ENCODE measurements at places on chromosomes 4 and X.

DNA sequence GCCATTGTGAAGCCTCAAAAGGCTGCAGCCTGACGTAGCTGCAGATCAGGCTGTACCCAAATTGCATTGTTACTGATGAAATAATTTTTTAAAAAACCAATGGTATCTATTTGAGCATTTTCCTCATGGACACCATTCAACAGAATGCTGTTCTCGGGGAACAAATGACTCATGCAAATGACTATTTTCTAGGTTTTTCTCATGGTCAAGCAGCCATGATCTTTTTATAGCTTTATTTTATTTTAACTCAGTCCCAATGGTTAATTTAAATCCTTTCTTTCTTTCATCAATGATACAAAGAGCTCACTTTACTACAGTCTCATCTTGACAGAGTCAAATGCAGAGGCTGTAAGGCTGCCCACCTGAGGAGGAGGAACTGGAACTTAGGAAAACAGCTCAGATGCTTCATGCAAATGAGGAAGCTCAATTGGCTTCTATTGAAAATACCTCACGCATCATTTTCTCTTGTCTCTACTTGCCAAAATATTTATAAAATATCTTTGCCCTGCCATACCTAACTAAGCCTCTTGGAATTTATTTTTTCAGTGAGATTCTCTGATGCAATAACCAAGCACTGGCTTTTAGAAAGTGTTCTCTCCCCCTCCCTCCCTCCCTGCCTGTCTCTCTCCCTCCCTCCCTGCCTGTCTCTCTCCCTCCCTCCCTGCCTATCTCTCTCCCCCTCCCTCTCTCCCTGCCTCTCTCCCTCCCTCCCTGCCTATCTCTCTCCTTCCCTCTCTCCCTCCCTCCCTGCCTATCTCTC, 81.0 kb downstream of the SORBS2 start:
- DNase-seq: no peak

GRCh38 chr4:163395055-163395454, 51.4 kb downstream of the NPY5R start:
- DNase-seq: no peak

- peak; percentile 61 for DNase-seq
Measured at GRCh38 chrX:68498508-68499379, at the start of gene YIPF6. TSS of gene YIPF6 (plus strand) at chrX:68499051. CDS start at chrX:68499067, 16 bp downstream.

DNA sequence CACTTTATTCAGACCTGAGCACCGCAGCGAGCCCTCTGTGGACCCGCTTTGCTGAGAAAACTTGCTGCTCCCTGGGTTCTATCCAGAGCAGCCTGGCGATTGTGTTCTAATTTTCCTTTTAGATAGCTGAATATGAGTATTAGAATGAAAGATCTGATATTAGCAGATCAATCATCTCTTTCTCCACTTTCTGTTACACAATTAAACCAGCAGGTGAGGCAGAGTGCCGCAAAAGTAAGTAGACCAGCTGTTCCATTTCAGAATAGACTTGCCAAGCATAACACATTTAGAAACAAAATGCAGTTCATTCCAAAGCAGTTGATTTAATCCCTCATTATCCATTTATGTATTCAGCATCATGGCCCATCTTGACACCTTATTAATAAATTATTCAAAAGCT, 58.6 kb downstream of the PALLD start:
- no peak for DNase-seq

GRCh38 chr4:143531380-143531779, 17.9 kb downstream of the SMARCA5 start:
- DNase-seq: no peak

- no peak for DNase-seq
Measured at GRCh38 chr4:88537709-88538108, 14.1 kb upstream of the PYURF start.

GRCh38 chr4:41556526-41556925, 18.6 kb downstream of the LIMCH1 start:
- no peak for DNase-seq

DNA sequence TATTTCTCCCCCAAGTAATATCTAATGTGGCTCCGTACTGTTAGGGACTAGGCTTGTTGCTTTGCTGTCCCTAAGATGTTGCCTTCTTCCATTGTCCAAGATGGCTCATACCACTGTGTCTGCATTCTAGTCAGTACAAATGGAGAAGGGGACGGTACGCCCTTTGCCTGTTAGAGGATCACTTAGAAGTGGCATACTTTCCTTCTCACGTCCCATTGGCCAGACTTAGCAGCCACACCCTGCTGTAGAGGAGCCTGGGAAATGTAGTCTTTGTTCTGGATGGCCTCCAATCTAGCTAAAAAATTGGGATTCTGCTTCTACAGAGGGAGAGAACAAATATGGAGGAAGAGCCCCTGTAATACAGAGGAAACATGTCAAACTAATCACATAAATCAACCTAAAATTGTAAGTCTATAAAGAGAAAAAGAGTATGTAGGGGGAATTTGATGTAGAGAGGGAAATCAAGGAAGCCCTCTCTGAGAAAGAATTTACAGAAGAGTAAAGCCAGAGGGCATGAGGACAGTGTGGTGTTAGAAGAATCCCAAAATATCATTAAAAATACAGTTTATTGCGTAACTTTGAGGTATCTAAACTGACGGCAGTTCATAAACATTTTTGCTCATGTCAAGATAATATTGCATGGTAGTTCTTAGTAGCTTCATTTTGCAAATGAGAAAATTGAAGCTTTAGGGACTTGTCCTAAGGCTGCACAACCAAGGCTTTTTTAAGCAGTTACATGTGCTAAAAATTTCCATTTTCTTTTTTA, 15.1 kb downstream of the PRIMPOL start:
- DNase-seq: no peak

DNA sequence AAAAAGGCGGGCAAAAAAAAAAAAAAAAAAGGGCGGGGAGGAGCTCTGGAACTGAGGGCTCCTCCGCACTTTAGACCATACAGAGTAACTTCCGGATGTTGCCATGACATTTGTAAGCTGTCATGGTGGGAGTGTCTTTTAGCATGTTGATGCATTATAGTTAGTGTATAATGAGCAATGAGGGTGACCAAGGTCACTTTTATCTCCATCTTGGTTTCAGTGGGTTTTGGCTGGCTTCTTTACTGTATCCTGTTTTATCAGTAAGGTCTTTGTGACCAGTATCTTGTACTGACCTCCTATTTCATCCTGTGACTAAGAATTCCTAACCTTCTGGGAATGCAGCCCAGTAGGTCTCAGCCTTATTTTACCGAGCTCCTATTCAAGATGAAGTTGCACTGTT, 193.4 kb downstream of the UGT8 start:
- DNase-seq: no peak

DNA sequence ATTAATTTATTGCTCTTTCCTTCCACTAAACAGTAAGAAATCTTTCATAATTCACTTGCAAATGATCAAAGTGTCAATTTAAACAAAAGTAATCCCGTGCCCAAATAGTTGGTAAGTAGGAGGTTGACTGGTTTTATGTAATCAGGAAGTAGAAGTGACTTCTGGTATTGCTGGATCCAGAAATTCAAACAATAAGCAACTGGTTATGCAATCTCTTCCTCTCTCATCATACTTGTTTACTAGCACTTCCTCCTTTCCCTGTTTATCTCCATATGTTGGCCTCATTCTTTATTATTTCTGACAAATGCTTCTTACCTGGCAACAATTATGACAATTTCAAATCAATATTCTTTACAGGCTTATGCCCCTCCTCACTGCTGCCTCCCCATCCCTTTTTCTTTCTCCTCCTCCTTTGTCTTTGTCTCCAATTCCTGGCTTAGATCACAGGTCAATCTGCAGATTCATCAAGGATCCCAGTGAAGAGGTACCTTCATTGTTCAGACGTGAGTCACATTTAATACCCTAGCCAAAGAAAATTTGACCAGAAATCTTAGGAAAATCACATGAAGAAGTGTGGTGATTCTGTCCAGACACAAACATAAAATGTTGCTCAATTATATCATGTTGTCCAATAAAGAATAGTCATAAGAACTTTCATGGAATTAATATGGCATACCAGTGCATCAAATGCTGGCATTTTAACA, 323.2 kb upstream of the PCDH7 start:
- DNase-seq: no peak

DNA sequence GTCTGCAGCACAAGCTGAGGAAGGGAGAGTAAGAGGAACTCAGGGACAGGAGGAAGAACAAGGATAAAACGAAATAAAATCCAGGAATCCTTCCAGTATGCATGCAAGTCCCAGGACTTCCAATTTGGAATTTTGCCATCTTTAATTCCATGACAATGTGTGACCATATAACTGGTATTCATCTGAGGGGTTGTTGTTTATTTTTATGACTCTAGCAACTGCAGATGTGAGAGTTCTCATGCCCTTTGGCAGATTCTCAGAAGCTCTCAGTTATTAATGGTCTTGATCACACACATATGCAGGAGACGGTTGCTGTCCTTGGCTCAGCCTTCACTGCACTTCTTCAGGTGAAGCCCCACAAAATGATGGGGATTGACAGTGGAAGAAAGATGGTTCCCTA, 148.2 kb downstream of the SMIM20 start:
- DNase-seq: no peak

GRCh38 chrX:11180571-11180970, 69.4 kb downstream of the HCCS start:
- DNase-seq: no peak

DNA sequence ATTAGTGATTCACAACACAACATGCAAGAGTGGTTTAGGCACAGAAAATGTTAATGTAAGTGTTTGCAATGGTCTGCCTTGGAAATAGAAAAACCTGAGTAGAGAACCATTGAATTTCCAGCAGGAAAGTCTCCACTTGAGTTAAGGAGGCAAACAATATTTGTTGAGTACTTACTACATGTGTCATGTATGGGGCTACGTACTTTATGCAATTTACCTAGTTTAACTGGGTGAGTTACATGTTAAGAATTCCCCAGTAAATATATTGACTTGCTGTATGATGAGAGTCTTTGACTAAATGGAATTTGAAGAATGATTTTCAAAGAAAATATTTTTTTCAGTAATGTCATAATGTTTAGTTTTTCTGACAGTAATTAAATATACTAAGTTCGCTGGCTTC, 7.8 kb upstream of the NPNT start:
- no peak for DNase-seq

- DNase-seq: no peak
Measured at GRCh38 chr4:12071316-12071715, 642.6 kb upstream of the HS3ST1 start.

DNA sequence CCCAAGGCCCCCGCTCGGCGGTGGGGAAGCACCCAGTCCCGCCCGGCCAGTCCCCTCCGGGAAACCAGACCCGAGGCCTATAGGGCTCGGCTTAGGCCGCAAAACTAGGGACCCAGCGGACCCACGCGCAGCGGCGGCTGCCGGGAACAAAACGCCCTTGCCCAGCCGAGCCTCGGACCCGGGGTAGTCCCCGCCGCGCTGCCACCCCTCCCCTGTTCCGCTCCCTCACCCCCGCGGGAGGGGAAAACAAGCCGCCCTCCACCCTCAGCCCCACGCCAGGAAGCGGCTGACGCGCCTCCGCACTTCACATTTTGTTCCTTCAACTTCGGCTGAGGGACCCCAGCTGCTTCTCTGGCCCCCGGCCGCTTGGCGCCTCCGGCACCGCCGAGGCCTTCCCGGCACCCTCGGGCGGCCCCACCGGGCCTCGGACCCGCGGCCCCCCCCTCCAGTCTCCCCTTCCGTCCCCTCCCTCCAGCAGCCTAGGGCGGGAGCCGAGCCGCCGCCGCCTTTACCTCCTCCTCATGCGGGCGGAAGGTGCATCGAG, 694 bp downstream of the PDS5A start:
- DNase-seq: peak; percentile 15

GRCh38 chr4:52081216-52081615, 30.1 kb downstream of the SPATA18 start:
- no peak for DNase-seq

DNA sequence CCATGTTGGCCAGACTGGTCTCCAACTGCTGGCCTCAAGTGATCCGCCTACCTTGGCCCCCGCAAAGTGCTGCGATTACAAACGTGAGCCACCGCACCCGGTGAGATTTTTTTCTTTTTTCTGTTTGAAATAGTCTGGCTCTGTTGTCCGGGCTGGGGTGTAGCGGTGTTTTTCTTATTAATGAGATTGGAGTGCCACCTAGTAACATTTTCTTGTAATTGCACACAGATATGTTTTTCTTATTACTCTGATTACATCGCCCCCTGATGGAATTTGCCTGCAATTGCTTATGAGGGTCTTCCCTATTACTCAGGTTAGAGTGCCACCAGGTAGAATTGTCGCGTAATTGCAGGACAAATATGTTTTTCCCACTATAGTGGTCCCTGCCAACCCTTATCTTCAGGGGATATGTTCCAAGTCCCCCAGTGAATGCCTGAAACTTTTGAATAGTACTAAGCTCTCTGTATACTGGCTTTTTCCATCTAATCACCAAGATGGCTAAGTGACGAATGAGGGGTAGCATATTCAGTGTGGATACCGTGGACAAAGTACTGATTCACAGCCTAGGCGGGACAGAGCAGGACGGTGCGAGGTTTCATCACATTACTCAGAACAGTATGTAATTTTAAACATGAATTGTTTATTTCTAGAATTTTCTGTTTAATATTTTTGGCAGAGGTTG, 8.6 kb upstream of the PDHA1 start:
- no peak for DNase-seq

- no peak for DNase-seq
Measured at GRCh38 chrX:53939127-53939526, 105.1 kb downstream of the PHF8 start.

- DNase-seq: peak; percentile 5
Measured at GRCh38 chr4:11635342-11635741, 206.6 kb upstream of the HS3ST1 start.

DNA sequence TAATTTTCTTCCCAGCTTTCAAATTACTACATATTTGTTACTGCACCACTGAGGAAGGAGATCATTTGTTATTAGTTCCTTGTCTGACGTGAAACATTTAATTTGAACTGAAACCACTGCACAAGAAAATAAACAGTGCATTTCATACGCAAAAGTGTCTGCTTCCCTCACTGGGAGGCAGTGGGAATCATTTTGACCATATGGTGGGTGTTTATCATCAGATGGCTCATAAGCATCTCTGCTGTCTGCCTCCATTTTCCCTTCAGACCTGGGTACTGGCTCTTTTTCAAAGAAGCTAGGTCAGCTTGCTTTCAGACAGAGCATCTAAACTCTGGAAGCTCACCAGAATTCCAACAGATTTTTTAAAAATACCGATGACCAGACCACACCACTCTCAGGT, 135.2 kb downstream of the PCDH19 start:
- no peak for DNase-seq

DNA sequence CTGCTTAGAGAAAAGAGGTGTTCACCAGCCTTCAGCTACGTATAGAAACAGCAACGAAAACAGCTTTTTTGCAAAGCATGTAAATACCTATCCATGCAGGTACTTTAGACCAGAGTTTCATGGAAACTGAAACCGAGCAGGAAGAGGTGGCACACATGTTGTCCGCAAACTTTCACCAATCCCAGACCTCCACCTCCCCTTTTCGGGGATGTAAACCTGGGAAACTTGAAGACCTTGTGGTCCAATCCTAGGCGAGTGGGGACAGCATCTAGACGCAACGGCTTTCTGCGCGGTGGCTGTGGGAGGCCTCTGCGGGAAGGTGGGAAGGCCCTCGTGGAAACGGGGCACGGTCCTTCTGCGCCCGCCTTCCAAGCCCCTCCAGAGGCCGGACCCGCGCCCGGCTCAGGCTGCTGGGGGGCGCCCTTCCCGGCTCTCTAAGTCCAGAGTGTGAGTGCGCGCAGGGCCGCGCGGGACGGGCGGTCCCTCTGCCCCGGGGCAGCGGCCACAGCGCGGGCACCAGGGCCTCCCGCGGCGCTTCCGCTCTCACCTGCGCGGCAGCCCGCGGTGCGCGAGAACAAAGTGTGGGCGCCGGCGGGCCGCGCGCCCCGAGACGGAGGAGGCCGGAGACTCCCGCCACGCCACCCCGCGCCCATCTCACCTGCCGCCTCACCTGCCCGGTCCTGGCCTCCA, 830 bp upstream of the SHROOM2 start:
- no peak for DNase-seq

GRCh38 chr4:2366252-2367192, 51.9 kb downstream of the ZFYVE28 start:
- DNase-seq: no peak

Data from H54 (cell line).